Fibroblast of skin of left quadriceps (primary cell): ENCODE measurements at places on chromosomes 2 and 18.

GRCh38 chr2:218256612-218257350, 4.0 kb upstream of the GPBAR1 start:
- no peak for DNase-seq

GRCh38 chr2:33221046-33221784, 255.2 kb upstream of the RASGRP3 start:
- no peak for DNase-seq

DNA sequence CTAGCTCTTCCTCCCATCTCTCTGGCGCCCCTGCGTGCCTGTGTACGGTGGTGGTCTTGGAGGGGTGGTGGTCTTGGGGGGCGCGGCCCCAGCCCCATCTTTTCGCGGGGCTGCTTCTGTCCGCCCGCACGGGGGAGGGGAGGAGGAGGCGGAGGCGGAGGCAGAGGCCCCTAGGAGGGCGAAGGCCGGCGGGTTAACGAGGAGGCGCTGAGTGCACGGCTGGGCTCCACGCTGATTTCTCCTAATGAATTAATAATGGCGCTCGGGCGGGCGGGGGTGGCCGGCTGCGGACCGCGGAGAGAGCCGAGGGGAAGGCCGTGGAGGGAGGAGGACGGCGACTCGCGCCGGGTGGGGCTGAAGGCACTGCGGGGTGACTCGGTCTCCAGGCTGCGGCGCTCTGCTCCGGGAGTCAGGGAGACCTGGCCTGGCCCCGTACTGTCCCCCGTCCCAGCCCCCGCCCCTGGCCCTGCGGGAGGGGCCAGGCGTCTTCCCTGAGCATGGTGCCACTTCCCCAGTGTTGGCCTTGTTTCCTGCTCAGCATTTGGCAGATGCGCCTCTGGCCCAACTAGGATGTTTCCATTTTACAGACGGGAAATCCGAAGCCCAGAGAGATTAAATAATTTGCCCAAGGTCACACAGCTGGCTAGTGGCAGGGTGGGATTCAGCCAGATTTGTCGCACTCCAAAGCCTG, 6.0 kb downstream of the GAREM2 start:
- no peak for DNase-seq

GRCh38 chr2:45712570-45712969, 61.1 kb downstream of the PRKCE start:
- no peak for DNase-seq

DNA sequence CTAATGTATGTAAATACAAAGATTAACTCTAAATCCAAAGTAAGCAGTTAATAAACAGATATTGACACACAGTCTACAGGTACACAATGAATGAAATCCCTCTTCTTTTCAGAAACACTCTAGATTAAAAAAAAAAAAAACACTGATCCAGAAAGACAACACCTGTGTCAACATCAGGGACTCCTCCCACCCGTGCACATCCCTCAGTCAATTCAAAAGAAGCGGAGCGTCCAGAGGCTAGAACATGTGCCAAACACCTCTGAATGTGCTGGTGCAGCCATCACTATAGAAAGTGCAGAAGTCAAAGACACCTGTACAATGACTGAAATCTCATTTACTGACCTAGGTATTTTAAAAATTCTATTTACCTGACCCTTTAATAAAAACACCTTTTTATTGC, 622.6 kb upstream of the ID2 start:
- DNase-seq, result no peak

DNA sequence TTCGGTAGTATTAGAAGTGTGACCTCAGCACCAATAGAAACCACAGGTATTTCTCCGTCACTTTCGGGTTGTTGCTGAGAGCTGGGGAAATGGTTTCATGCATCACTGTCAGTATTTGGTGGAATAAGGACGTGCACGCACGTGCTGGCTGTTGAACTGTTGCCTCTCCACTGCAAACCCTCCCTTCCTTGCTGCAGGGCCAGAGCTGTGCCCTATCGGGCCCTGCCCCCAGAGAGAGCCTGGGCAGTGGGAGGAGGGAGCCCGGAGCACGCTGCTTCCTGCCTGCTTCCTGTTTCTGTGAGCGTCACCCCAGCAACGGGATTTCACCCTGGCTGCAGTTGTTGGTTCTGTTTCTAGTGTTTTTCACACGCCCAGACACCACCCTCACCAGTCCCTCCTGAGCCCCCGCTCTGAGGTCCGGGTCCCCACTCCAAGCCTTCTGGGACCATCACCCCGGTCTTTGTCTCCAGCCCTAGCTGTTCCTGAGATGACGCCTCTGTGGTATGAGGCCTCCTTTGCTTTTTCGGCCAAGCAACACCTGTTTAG, 47.4 kb downstream of the LRRFIP1 start:
- no peak for DNase-seq

DNA sequence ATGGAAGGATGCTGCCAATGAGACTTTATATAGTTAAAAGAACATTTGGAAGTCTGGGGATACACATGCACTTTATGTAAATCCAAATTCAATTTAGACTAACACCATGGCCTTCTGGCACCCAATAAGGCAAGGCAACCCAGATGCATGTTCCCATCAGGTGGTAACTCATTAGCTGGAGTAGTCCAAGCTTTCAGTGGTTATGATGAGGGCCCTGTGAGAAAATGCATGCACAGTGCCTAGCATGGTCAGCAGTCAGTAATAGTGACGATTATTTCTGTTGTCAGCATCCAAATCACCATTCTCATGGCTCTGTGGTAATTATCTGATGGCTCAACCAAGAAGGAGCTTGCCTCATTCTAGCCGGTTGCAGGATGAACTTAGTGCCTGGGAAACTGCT, 70.3 kb upstream of the CTLA4 start:
- DNase-seq, result no peak

DNA sequence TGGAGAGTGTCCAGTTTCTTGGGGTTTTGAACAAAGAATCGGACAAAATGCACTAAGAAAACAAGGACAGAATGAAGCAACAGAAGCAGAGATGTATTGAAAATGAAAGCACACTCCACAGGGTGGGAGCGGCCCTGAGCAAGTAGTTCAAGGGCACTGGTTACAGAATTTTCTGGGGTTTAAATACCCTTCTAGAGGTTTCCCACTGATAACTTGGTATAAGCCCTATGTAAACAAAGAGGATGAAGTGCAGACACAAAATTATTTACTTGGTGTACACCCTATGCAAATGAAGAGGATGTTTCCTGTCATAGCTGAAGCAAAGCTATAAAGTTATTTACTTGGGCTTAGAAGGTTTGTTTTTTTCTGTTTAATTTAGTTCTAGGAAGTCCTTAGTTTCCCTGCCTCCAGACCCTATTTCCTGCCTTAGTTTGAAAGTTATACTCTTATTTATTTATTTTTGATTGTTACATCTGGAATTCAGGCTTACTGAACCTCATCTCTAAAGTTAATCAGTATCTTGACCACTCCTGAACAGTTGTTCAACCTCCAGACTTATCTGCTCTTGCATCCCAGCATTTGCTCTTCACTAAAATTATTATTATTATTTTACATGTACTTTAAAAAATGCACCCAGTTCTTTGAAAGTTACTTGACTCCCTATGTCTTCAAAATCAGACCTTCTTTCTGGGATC, 193.5 kb downstream of the SPP2 start:
- DNase-seq, result no peak

- no peak for DNase-seq
Observed at GRCh38 chr18:54086046-54086802, 138.2 kb downstream of the MBD2 start.
